ENCODE measurements at places on chromosomes 2 and 18. TPM values are rescaled to one million over a fixed set of nuclear protein-coding genes. Genes with fewer than 3 reads are reported as not detected.

RAD51AP2 gene
- polyA plus RNA-seq, result 0.06 TPM

UBXN4 gene
- 129 TPM for polyA plus RNA-seq

MALT1 gene
- polyA plus RNA-seq, result 25.4 TPM

GRCh38 chr2:141423124-141423523 is 707.7 kb downstream of the LRP1B start:
- no peak overlapping the region for H3K4me3 ChIP-seq
- H3K27me3 ChIP-seq, result no peaks in the 10 kb centered on the region
- no peaks in the 10 kb centered on the region for H3K4me1 ChIP-seq
- H3K27ac ChIP-seq, result no peak overlapping the region
- no peak for DNase-seq

- H3K27ac ChIP-seq, result no peak overlapping the region
- peaks cover 48% of the 10 kb centered on the region for H3K4me1 ChIP-seq
- no peak overlapping the region for H3K4me3 ChIP-seq
- DNase-seq, result no peak
- no peaks in the 10 kb centered on the region for H3K27me3 ChIP-seq
These were observed 31.7 kb upstream of the NEDD4L start for GRCh38 chr18:58012356-58012755.

DNA sequence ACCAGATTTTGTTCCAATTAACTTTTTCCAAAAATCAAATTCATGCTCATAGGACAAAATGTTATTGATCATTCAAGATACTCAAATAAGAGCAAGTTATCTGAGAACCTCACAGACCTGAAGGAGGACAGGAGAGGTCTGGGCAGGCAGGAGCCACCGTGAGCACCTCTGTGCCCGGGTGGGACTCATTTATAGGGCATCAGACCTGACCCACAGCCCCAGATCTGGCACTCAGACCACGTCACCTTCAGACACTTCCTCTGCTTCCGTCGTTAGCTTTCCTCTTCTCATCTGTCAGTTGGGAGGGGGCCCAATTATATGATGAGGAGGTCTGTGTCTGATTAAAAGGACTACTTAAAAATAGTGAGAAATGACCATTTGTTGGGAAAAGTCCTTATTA is 169.4 kb downstream of the EIPR1 start:
- no peaks in the 10 kb centered on the region for H3K27me3 ChIP-seq
- H3K36me3 ChIP-seq, result peaks cover 11% of the 10 kb centered on the region
- H3K4me1 ChIP-seq, result no peaks in the 10 kb centered on the region
- DNase-seq, result no peak
- H3K27ac ChIP-seq, result no peak overlapping the region
- H3K4me3 ChIP-seq, result no peak overlapping the region

GULP1 gene
- 33.3 TPM for polyA plus RNA-seq

DNA sequence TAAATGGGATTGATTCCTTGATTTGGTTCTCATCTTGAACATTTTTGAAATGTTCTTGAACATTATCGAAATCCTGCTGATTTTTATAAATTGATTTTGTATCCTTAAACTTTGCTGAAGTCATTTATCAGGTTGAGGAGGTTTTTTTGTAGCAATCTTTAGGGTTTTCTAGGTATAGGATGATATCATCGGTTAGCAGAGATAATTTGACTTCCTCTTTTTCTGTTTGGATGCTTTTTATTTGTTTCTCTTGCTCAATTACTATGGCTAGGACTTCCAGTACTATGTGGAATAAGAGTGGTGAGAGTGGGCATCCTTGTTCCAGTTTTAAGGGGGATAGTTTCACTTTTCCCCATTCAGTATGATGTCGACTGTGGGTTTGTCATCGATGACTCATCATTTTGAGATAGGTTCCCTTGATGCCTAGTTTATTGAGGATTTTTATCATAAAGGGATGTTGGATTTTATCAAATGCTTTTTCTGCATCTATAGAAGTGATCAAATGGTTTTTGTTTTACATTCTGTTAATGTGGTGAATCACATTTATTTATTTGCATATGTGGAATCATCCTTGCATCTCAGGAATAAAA is 201.5 kb upstream of the ZSWIM2 start:
- no peaks in the 10 kb centered on the region for H3K27me3 ChIP-seq
- H3K27ac ChIP-seq, result no peak overlapping the region
- DNase-seq, result no peak
- H3K36me3 ChIP-seq, result no peaks in the 10 kb centered on the region
- H3K4me3 ChIP-seq, result no peak overlapping the region
- peaks cover 3% of the 10 kb centered on the region for H3K4me1 ChIP-seq

DNA sequence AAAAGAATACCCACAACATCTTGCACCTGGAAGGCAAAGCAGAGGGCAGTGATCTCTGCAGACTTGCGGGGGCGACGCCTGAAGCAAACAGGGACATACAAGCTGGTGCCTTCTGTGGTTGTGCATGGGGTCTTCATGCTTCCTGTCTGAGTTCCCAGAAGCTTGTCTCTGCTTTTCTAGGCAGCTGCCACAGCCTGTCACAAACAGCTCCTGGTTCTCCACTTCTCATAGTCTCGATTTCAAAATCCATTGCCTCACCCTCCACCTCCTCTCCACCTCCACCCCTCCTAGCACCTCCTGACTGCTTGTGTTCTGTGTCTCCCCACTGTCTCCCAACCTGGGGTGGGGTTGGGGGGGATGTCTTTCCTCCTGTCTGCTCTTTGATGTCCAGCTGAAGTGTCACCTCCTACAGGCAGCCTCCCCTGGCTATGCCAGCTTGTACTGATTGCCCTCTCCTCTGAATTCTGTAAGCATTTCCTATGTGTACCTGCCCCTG is 1.7 kb upstream of the PROC start:
- H3K36me3 ChIP-seq, result no peaks in the 10 kb centered on the region
- H3K4me3 ChIP-seq, result peak overlapping the region; percentile 39
- no peak for DNase-seq
- H3K27me3 ChIP-seq, result no peaks in the 10 kb centered on the region

DNA sequence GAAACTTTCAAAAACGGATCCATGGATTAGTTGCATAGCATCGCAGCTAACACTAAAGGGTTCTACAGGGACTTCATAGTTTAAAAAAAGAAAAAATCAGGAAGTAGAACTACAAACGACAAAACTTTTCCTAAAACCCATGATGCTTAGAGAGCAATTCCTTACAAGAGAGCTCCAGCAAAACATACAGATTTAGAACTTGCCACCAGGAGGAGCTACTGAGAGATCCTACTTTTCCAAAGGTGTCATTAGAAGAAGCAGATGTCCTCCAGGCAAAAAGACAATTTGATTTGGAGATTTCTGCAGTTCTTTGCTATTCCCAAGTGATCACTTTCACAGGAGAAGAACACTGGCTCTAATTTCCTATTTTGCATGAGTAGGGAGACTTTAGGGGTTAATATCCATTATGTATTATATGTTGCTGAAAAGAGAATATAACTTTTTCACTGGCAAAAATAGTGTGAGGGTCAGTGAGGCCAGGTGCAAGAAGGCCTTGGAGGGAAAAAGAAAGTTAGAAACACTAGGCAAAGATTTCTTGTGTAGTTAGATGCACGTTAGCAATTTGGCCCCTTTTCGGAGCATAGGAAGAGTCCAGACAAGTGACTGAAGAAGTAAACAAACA is 436.2 kb downstream of the SUCLG1 start:
- no peak overlapping the region for H3K27ac ChIP-seq
- H3K27me3 ChIP-seq, result no peaks in the 10 kb centered on the region
- peak; percentile 36 for DNase-seq
- H3K36me3 ChIP-seq, result no peaks in the 10 kb centered on the region

PRSS56 gene
- not detected for polyA plus RNA-seq

- no peak for DNase-seq
- no peak overlapping the region for H3K27ac ChIP-seq
- H3K27me3 ChIP-seq, result no peaks in the 10 kb centered on the region
- no peaks in the 10 kb centered on the region for H3K36me3 ChIP-seq
- no peak overlapping the region for H3K4me3 ChIP-seq
- peaks cover 5% of the 10 kb centered on the region for H3K4me1 ChIP-seq
These were observed 45.7 kb upstream of the RALBP1 start for GRCh38 chr18:9429662-9429993.

DNA sequence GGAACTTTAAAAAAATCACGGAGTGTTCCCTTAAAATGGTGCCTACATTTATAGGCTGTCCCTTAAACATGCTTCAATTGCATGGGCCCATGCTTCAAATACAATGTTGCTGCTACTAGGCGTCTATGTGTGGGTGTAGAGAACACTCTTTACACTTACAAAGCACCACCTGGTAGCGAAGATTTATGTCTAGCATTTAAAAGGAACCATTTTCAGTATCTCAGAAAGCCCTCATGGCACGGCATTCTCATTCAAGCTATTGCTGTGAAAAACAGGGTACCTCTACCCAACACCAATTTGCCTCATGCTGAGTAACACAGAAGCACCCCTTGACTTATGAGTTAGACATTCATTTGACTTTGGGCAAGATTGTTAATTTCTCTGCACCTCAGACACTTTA is 112.9 kb upstream of the CNTNAP5 start:
- no peak overlapping the region for H3K27ac ChIP-seq
- H3K27me3 ChIP-seq, result no peaks in the 10 kb centered on the region
- H3K4me1 ChIP-seq, result no peaks in the 10 kb centered on the region
- no peak for DNase-seq
- no peak overlapping the region for H3K4me3 ChIP-seq

- no peak for DNase-seq
- H3K4me1 ChIP-seq, result no peaks in the 10 kb centered on the region
- H3K4me3 ChIP-seq, result no peak overlapping the region
- no peak overlapping the region for H3K27ac ChIP-seq
- no peaks in the 10 kb centered on the region for H3K36me3 ChIP-seq
- no peaks in the 10 kb centered on the region for H3K27me3 ChIP-seq
These were observed 71.4 kb upstream of the ZNF385B start for GRCh38 chr2:179932786-179933185.

FTCDNL1 gene
- polyA plus RNA-seq, result 3.3 TPM

All from large intestine (tissue), 12 donors.